ENCODE measurements at places on chromosomes 6 and 20.

DNA sequence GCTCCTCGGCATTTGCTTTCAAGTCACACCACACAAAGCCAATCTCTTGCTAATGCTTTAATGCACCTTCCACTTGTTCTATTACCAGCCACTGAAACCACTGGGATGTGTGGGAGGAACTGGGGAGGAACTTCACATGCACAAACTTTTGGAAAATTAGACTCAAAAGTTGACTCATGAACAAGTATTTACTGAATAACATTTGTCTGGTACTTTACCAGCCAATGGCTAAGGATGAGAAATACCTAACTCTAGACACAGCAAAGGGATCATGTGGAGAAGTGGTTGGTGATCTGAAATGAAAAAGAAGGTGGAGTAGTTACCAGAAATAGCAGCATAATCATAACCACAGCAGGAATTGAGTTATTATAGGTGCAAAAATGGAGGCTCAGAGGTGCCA, 554.0 kb upstream of the NOX3 start:
- DNase-seq = no peak

- no peak for DNase-seq
Observed at GRCh38 chr20:33158637-33159385, 9.1 kb upstream of the BPIFA2 start.

GRCh38 chr20:46601603-46602122, 49.6 kb downstream of the SLC13A3 start:
- DNase-seq = no peak

DNA sequence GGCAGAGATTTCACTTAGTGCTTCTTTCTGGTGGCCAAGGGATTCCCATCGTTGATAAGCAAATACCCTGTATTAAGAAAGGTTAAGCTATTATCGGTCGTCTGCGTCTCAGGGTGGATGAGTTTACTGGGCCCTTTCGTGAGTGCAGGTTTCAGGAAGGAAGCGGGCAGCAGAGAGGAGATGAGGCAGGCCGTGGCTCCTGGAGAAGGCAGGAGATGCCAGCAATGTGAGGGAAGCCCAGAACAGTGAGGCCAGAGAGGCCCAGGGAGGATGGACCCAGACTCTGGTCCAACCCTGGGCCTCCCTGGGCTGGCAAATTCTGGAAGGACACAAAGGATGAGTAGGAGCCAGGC, 11.2 kb downstream of the TFEB start:
- DNase-seq = peak; percentile 23

DNA sequence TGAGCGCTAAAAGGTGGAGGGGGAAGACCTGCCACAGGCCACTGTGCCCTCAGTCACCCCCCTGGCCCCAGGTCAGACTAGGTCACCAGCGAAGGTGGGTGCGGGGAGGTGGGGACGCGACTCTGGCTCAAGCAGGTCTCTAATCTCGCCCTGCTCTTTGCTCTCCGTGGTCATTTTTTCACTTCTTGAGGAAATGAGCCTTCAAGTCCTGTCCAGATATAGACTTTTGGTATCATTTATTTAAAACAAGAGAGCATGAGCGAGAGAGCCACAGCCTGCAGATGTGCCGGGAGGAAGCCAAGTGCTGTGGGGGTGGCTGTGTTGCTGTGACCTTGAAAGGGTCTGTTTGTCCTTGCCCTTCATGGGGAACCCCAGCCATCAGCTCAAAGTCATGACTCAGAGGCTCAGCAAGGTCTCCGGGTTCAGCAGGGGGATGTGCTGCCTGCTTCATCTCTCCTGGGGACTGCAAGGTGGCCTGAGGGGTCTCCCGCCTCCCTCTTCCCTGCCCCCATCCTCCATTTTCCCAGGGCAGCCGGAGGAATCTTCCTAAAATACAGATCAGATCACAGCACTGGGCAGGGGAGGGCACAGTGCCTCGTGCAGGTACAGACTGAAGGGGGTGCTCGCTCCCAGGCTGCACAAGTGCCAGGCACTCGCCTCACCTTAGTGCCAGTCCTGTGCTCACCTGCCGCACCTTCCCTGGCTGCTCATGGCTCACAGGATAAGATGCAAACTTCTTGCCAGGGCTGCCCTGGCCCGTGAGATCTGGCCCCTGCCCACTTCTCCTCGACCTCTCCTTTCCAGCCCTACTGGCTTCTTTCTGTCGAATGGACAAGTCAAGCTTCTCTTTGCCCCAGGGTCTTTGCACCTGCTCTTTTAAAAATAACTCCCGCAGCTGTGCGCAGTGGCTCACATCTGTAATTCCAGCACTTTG, 26.5 kb downstream of the SULF2 start:
- no peak for DNase-seq

GRCh38 chr20:56163806-56164205, 84.7 kb upstream of the MC3R start:
- no peak for DNase-seq

DNA sequence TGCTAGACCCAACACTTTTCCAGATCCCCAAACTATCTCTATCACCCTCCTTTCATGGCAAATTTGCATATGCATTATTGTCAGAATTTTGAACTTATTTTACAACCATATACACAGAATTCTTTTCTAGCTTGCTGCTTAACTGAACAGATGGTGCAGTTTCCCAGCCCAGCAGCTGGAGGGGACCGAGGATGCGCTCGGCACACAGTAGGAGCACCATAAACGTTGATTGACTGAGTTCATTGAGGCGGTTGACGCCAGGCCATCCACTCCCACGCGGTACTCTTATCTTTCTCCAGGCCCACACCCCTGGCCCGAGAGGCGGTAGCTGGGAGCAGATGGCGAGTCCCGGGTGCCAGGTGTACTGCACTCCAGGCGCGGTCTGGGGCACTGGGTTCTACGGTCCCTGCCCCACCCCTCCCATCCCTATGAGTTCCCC, 6.8 kb upstream of the SOX4 start:
- no peak for DNase-seq

DNA sequence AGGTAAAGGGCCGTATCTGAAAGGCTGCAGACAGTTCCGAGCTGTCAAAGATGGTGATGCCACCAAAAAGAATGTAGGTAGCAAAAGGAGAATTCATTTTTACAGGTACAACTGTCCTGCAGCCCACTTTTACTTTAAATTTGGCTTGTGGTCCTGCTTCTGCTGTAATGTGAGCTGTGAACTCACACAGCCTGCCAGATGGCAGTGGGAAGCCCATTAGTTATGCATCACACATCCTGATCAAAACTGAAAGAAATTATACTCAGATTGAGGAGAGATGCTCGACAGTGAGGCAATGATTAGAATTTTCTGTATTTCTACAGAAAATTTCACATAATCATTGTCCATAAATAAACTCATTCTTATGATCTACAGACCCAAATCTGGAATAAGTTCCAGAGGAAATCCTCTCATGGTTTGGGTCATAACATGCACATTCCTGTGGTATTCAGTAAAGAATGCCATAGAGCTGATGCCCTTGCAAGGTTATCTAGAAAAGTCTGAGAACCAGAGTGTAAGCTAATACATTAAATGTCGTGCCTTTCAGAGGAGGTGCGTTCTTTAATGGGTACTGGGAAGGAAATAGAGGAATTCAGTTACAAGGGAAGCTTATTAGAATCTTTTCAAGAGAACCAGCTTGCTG, 23.9 kb upstream of the E2F3 start:
- DNase-seq = no peak

GRCh38 chr6:44332585-44332984, 9.9 kb upstream of the SPATS1 start:
- DNase-seq = no peak

- DNase-seq = no peak
Observed at GRCh38 chr6:115583290-115583689, 477.4 kb downstream of the FRK start.

GRCh38 chr6:105967917-105968602, 118.1 kb upstream of the PRDM1 start:
- no peak for DNase-seq

DNA sequence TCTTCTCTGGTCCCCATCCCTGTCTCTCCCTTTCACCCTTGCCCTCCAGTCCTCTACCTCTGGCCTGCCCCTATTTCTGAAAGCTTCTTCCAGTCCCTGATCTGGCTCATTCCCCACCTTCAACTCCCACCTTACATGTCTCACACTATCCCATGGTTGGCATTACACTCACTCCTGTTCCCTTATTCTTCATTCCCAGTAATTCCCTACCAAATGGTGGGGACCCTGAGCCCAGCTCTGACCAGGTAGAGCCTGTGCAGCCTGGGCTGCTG, 6.4 kb downstream of the TP53INP2 start:
- DNase-seq = no peak

All from KBM-7 (cell line).